ENCODE measurements at places on chromosomes 5 and 9.

DNA sequence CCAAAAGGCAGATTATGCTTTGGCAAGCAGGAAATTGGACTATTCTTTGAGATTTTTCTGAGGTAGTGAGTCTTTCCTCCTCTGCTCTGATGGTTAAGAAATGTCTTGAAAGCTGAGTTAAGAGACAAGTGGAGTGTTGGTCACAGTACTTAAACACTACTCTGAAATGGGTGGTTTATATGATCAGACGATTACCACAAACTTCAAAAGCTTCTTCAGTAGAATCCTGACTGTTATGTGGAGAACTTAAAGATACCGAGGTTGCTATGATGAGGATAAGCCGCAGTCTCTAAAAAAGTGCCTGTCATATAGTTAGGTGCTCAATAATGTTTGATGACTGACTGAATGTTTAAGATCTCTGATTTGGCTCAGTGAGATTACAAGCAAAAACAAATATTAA, 24.3 kb downstream of the GCNT4 start:
- DNase-seq, result no peak

DNA sequence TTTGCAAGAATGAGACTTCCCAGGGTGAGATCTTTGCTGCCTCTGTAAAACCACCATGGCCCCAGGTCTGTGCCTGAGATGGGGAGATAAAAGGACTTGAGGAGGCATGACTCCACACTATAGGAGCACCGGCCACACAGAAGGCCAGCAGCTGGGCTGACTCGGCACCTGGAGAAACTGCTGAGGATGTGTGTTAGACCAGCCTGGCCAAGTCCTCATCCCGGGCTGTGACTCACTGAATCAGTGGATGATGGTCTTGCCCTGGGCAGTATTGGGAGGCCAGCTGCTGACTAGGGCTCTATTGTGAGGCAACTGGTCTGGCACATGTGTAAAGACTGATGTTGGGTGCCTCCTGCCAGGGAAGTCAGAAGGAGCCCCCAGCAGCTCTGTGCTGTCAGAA, 286.2 kb downstream of the ACTL7B start:
- DNase-seq, result no peak

DNA sequence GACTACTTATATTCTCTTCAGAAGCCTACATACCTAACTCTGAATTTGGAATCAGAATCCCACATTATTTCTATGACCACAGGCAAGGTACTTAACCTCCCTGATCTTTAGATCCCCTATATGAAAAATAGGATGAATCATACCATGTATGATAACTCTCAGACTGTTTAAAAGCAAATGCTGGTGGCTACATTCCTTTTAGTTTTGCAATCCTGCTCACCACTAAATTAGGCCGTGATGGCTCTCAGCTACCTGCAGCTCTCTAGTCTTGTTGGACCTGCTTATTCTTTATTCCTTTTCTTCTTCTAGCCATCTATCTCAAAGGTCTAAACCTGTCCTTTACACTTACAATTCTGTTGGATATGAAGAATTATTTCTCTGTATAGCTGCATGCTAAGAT, 303.4 kb upstream of the ATP10B start:
- DNase-seq, result no peak

DNA sequence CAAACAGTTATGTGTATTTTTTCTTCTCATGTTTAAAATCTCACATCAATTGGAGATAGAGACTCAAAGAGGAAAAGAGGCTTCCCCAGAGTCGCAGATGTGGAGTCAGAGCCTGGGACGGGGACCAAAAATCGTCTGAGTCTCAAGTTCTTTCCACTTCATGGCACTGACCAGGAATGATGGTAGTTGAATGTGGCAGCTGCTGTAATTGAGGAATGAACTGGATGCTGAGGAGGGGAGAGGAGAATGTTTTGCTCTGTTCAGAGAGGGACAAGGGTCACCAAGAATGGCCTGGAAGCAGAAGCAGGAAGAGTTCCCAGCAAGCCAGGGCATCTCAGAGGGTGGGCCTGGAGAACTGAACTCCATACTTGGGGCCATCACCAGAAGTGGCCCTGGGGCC, 103.9 kb downstream of the NSG2 start:
- DNase-seq, result no peak

DNA sequence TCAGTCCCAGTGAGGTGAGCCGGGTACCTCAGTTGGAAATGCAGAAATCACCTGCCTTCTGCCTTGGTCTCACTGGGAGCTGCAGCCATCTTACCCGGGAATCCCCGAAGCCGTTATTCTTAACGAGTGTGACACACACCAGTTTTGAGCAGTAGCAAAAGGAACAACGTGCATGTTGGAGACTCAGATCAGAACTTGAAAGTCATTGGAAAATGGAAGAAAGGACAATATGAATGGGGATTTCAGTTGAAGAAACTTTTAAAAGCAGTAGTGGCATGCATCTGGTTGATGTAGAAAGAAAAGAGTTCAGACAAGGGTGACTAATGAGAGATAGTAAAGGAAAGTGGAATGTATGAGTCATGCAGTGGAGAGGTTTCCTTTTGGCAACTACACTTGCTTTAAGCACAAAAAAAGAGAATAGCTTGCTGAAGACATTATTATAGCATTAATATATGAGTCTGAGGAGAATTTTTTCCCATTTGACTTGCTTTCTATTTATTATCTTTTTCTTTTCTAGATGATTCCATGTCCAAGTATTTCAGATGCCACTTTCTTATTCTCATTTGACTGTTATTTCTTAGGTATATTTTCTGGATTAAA, 44.4 kb upstream of the ANKDD1B start:
- DNase-seq, result peak; percentile 30
